ENCODE measurements at places on chromosomes 7 and 10. TPM values are rescaled to one million over a fixed set of nuclear protein-coding genes. Genes with fewer than 3 reads are reported as not detected.

DNA sequence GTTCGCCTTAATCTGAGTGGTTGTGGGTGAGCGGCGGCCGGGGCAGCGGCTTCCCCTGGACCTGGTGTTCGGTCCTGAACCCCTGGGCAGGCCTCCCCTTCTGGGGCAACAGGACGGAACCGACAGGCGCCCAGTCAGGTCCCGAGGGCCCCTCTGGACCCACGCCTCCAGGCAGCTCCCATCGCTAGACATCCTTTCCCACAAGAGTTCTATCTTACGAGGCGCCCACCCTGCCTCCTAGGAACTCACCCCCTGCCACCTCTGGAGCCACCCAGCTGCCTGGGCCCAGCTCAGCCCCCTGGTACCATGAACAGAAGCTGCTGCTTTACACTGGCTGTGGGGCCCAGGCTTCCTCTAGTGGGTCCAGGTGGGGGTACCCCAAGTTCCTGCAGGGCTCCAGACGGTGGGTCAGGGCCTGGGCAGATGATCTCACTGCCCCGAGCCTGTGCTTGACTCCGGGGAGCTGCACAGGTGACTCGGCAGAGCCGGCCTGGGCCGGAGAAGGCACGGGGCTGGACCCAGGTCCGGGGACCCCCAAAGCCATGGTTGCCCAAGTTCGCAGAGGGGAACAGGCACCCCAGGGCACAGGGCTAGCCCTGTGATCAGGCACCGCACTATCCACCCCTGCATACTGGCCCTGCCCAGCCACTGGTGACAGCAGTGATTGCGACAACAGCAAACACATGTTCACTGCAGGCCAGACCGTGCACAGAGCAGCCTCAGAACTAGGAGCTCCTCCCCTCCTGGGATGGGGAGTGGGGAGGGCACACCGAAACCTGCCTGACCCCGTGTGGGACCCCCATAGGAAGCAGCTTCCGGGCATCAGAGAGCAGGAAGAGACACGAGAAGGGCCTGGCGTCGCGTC, 180.3 kb downstream of the ELFN1 start:
- no peak for DNase-seq
- H3K36me3 ChIP-seq = no peaks in the 10 kb centered on the region
- no peaks in the 10 kb centered on the region for H3K27me3 ChIP-seq
- peaks cover 16% of the 10 kb centered on the region for H3K4me1 ChIP-seq
- no peak overlapping the region for H3K27ac ChIP-seq
- H3K4me3 ChIP-seq = no peak overlapping the region

DNA sequence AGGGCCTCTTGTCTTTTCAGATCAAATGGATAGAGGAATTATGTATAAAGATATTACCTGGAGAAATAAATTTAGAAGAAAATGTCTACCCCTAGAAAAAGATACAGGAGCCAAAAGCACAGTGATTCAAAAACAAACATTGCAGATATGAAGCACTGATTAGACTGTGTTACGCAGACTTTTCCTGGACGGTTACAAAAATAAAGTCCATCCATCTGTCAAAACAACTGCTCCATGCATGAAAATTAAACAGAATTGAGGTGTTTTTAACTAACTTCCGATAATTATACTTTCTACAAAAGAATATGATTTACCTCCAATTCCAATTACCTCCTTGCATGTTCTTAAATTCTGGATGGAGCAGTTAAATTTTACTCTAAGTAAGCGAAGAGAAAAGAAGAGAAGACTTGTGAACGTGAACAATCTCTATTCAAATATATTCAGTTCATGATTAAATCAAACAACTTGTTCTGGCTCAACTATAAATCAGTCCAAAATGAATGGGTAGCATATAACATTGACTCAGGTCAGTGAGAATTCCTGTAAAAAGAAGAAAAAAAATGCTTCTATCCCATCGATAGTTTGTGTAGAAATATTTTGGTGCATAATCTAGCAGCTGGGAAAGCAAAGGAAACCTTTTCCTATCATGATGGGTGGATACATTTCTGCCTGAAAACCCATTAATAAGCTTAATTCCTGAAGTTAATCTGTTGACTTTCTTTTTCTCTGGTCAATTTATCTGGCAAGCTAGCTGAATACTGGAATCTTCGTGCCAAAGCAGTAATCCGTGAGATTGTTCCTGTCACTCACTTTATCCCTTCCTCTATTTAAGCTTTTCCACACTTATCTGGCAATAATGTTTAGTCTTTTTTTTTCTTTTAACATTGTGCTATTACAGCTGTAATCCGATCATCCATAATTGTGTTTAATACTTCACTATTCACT, 80.4 kb downstream of the SEMA3A start:
- H3K4me3 ChIP-seq = no peak overlapping the region
- no peaks in the 10 kb centered on the region for H3K36me3 ChIP-seq
- H3K27me3 ChIP-seq = no peaks in the 10 kb centered on the region
- H3K27ac ChIP-seq = no peak overlapping the region

DNA sequence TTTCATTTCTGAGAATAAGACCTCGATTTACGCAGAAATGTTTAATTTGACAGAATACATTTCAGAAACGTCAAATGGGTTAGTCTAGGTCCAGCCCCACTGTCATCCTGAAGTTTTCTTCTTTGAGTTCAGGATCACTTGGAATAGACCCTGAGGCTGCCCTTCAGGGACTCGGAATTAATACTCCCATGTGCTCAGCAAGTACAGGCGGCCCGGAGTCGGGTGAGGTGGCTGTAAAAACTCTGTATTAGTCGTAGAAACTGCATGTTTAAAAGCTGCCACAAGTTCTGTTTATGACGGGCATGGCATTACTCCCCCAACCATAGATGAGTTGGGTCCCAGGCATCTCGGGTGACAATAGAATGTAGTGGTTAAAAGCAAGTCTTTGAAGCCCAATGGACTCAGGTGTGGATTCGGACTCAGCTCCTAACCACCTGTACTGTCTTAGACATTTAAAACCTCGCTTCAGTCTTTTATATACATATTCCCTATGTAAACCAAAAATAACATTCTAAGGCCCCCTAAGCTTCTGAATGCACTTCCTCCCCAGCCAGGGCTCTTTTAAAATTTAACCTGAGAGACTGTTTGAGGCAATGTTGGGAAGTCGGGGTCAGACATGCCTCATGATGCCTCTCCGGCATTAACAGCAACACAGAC, 216.3 kb downstream of the ADARB2 start:
- peak; percentile 14 for DNase-seq
- no peaks in the 10 kb centered on the region for H3K4me1 ChIP-seq
- no peak overlapping the region for H3K27ac ChIP-seq
- no peaks in the 10 kb centered on the region for H3K36me3 ChIP-seq
- peaks cover 6% of the 10 kb centered on the region for H3K27me3 ChIP-seq

DNA sequence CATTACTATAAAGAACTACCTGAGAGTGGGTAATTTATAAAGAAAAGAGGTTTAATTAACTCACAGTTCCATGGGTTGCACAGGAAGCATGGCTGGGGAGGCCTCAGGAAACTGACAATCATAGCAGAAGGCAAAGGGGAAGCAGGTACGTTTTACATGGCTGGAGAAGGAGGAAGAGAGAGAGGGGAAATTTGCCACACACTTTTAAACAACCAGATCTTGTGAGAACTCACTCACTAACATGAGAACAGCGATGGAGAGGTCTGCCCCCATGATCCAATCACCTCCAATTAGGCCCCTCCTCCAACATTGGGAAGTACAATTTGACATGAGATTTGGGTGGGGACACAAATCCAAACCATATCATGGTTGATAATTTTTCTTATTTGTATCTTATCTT, 51.8 kb upstream of the PPP1R9A start:
- H3K27ac ChIP-seq = no peak overlapping the region
- no peaks in the 10 kb centered on the region for H3K36me3 ChIP-seq
- H3K4me1 ChIP-seq = no peaks in the 10 kb centered on the region
- no peaks in the 10 kb centered on the region for H3K27me3 ChIP-seq
- no peak overlapping the region for H3K4me3 ChIP-seq

DNA sequence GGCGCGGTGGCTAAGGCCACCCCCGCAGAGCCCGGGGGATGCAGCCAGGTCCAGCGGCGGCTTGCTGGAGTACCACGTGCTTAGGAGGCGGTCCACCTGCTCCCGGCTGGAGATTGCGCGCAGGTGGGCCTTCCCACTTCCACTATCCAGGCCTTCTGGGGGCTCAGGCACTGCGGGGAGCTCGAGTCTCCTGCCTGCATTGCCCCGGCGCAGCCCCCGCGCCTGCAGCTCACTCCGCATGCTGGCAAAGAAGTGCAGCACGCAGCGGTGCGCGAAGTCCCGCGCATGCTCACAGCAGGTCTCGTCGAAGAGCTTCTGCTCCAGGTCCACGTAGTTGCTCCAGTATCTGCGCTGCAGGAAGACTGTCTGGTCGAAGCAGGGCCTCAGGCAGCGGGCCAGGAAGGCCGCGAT, 5.8 kb downstream of the CALHM3 start:
- H3K27ac ChIP-seq = no peak overlapping the region
- H3K36me3 ChIP-seq = no peaks in the 10 kb centered on the region
- H3K27me3 ChIP-seq = no peaks in the 10 kb centered on the region
- H3K4me1 ChIP-seq = no peaks in the 10 kb centered on the region
- no peak for DNase-seq
- no peak overlapping the region for H3K4me3 ChIP-seq

DNA sequence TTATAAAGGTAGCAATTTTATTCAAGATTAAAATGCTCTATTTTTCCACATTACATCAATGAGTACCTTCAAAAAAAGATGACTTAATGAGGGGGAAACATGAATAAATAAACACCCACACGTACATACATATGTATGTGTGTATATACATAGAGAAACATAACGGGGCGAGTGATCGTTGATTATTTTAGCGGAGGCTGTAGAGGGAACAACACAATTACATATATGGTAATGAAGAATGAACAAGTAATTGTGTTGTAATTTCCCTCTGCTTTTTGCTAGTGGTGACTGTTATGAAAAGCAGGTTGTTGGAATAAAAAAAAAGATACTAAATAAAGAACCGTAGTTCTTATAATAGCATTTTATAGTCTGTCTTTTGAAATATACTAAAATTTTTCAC, 63.2 kb downstream of the CACNB2 start:
- no peaks in the 10 kb centered on the region for H3K36me3 ChIP-seq
- peak overlapping the region; percentile 38 for H3K27ac ChIP-seq
- no peak for DNase-seq
- H3K4me1 ChIP-seq = no peaks in the 10 kb centered on the region

MNX1 gene
- polyA plus RNA-seq = 14.5 TPM

NKX6-2 gene
- polyA plus RNA-seq = 1.7 TPM

SNCG gene
- polyA plus RNA-seq = 16.6 TPM

ARHGEF5 gene
- polyA plus RNA-seq = 41.1 TPM

COBL gene
- polyA plus RNA-seq = 30.5 TPM

FGFBP3 gene
- polyA plus RNA-seq = 1.9 TPM

TBX20 gene
- polyA plus RNA-seq = not detected

TRIM50 gene
- polyA plus RNA-seq = 0.42 TPM
